ENCODE measurements at places on chromosomes 16 and 17. TPM values are rescaled to one million over a fixed set of nuclear protein-coding genes. Genes with fewer than 3 reads are reported as not detected.

DNA sequence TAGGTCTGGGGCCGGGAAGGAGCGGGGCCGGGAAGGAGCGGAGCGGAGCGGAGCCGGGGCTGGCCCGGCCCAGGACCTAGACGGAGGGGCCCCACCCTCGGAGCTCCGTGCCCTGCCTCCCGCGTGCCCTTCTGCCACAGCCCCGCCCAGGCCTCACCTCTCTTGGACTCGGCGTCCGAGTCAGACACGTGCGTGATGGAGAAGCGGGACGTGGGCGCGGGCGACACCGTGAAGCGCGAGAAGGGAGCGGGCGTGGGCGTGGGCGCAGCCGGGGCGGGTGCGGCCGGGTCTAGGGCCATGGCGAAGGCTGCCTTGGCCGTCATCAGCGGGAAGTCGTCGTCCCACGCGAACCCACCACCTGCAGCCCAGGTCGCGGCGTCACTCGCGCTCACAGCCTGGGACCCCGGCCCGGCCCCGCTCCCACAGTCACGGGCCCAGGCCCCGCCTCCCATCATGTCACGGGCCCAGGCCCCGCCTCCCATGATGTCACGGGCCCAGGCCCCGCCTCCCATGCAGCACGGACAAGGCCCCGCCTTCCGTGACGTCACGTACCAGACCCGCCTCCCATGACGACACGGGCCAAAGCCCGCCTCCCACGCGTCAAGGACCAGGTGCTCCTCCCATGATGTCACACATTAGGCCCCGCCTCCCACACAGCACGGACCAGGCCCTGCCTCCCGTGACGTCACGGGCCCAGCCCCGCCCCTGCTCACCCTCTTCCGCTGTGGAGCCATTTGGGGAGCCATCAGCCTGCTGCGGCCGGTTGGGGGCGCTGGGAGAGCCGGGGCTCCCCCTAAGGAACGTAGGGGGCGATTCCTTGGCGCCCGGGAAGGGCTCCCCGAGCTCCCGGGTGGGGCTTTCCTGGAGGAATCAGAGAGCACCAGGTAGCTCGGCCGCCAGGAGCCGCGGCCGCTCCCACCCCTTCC is 45.8 kb upstream of the PVALEF start:
- H3K27me3 ChIP-seq: no peaks in the 10 kb centered on the region
- peak overlapping the region; percentile 60 for H3K4me3 ChIP-seq
- no peak overlapping the region for H3K27ac ChIP-seq
- H3K36me3 ChIP-seq: no peaks in the 10 kb centered on the region
- peak; percentile 88 for DNase-seq

- H3K4me3 ChIP-seq: no peak overlapping the region
- H3K27me3 ChIP-seq: no peaks in the 10 kb centered on the region
- H3K36me3 ChIP-seq: peaks cover 42% of the 10 kb centered on the region
- DNase-seq: no peak
- peak overlapping the region; percentile 67 for H3K27ac ChIP-seq
Observed at GRCh38 chr17:63681530-63681929, 18.4 kb downstream of the LIMD2 start.

HAS3 gene
- 2.0 TPM for total RNA-seq

DNA sequence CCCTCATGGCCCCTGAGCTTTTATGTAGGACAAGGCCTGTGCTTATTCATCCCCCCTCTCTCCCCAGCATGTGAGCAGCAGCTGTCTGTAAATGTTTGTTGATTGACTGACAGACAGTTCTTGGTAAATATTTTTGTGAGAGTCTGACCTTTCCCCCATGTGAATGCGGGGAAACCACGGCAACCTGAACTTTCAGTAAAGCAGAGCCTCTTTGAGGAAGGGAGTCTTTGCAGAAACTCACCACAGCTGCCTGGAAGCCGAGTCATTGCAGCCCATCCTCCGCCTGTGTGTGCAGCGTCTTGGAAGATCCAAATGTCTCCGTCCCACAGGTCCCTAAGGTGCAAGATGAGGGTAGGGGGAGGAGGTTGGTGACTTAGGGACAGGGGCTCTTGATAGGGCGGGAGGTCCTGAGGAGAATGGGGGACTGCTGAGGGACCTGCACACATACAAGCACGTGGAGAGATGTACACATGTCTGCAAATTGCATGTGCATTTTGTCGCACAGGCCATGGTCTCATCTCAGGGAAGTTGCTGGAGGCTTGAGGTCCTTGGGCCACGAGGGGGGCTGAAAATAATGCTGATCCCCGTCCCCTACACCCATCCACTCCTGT is 23.0 kb upstream of the IL21R start:
- no peak overlapping the region for H3K4me3 ChIP-seq
- H3K4me1 ChIP-seq: peaks cover 46% of the 10 kb centered on the region
- no peak overlapping the region for H3K27ac ChIP-seq
- H3K27me3 ChIP-seq: no peaks in the 10 kb centered on the region
- DNase-seq: peak; percentile 71

PRSS53 gene
- 3.7 TPM for total RNA-seq

DNA sequence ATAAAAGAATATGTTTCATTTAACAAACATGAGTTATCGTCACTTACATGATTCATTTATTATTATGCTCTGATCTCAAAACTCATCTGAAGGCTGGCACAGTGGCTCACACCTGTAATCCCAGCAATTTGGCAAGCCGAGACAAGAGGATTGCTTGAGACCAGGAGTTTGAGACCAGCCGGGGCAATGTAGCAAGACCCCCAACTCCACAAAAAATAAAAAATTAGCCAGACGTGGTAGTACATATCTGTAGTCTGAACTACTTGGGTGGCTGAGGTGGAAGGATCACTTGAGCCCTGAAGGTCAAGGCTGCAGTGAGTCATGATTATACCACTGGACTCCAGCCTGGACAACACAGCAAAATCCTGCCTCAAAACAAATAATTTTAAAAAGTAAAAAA is 16.0 kb downstream of the APPBP2 start:
- no peaks in the 10 kb centered on the region for H3K36me3 ChIP-seq

DNA sequence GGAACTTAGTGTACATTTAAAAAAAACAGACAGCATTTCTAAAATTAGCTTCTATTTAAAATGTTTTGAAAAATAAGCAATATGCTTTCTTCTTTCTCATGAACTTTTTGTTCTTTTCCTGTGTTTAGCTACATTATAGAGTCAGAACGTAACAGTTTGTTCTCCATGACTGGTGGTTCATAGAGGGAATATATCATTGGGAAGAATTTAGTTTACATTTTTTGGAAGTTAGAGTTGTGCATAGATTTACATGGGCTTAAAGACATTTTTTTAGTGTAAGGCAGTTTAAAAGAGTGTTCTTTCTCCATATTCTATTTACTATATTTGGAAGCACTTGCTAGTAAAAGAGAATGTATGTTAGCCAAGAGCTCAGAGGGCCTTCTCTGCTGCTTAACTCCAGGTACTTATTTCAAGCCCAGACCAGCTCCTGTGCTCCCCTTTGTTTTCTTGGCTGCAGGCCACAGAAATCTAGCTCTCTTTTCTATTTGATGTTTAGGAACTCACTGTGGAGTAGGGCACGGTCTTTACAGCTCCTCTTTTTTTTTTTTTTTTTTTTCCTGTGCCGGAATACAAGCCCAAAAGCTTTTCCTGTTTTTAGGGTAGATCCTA is 20.2 kb downstream of the AP2B1 start:
- no peak overlapping the region for H3K4me3 ChIP-seq
- H3K27me3 ChIP-seq: no peaks in the 10 kb centered on the region
- no peak overlapping the region for H3K27ac ChIP-seq
- no peaks in the 10 kb centered on the region for H3K4me1 ChIP-seq

OR3A3 gene
- total RNA-seq: not detected

- H3K4me1 ChIP-seq: no peaks in the 10 kb centered on the region
- no peaks in the 10 kb centered on the region for H3K36me3 ChIP-seq
- no peak for DNase-seq
- no peaks in the 10 kb centered on the region for H3K27me3 ChIP-seq
- H3K4me3 ChIP-seq: no peak overlapping the region
- H3K27ac ChIP-seq: no peak overlapping the region
Observed at GRCh38 chr17:32854207-32854606, 22.7 kb downstream of the MYO1D start.

UBFD1 gene
- total RNA-seq: 41.8 TPM

- H3K27me3 ChIP-seq: peaks cover 13% of the 10 kb centered on the region
- peak overlapping the region; percentile 90 for H3K27ac ChIP-seq
- H3K4me1 ChIP-seq: peaks cover 39% of the 10 kb centered on the region
- H3K4me3 ChIP-seq: peak overlapping the region; percentile 74
- peaks cover 36% of the 10 kb centered on the region for H3K36me3 ChIP-seq
Observed at GRCh38 chr17:80415626-80416137, 715 bp downstream of the ENDOV start.

DNA sequence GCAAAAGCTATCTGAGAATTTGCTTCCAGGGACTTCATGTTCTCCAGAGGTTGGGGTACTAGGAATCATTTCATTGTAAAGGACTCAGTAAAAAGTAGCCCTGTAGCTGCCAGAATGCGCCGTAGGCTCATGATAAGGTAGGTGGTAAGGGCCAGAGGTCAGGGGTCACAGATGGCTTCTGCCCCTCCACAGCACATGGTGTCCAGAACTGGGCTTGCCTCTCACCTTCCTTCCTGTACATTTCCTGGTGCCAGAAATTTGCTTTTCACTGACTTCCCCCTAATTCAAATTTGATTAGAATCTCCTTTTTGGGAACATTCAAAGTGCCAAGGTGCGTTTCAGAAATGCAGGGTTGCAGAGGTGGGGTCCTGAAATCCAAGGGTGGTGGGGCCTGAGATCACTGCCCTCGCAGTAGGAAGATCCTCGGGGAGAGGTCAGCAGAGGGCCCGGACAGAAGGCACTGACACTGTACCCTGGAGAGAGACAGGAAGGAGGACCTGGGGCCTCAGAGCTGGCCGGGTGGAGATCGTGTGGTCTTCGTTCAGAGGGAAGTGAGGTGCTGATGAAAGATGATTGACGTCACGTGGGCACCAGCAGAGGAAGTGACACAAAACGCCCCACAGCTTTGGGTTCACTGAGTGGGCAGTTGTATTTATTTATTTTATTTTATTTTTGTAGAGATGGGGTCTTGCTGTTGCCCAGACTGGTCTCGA is 25.5 kb upstream of the METRNL start:
- DNase-seq: peak; percentile 90
- H3K4me1 ChIP-seq: peaks cover 42% of the 10 kb centered on the region
- H3K4me3 ChIP-seq: no peak overlapping the region
- H3K27ac ChIP-seq: peak overlapping the region; percentile 97
- H3K27me3 ChIP-seq: no peaks in the 10 kb centered on the region
- no peaks in the 10 kb centered on the region for H3K36me3 ChIP-seq

Data from spleen (tissue), 13 donors.